D721Med (cell line): ENCODE measurements at places on chromosomes 13 and 19.

GRCh38 chr19:29495091-29495490, 30.7 kb upstream of the VSTM2B start:
- DNase-seq = no peak

DNA sequence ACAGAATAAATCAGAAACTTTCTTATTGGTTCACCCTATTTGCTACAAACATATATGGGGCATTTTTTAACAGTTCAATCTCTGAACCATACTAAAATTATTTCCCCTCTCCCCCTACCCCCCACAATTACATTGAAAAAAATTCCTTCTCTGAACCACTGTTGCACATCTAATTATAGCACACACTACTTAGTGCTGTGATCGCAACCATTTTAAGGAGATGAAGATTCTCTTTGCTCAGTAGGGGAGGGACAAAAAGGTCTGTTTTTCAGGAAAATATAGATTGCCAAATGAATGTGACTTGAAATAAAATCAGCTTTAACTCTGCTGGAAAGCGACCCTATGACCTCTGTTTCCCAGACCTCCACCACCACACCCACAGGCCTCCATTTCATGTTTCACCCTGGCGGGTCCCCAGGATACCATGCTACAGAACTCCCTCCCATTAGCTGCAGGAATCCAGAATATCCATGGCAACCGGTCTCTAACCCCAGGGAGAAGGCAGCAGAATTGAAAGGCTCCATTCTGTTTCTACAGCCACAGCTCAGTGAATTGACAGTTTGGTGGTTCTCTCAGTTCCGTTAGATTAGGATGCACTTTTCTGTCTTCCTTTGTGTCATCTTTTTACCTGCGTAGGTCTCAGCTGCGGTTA, 286.3 kb downstream of the TBC1D4 start:
- DNase-seq = no peak

GRCh38 chr13:112711528-112712265, 21.9 kb downstream of the ATP11A start:
- no peak for DNase-seq

DNA sequence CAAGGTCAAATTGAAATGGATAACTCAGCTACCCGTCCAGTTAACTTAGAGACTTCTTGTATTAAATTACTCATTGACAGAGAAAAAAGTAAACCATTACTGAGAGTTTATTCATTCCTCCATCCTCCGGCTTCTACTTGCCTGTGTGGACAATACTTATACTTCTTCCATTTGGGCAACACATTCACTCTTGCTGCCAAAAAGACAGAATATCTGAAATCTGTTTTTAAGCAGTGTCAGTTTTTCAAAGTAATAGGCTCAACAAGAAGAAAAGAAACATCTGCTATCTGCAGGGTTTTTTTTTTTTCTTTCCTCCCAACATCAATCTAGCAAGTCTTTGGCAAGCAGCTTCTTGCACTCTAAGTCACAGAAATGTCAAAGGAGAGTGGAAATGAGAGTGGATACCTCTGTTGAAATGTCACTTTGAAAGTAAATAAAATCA, 1142.8 kb downstream of the PCDH9 start:
- DNase-seq = no peak

DNA sequence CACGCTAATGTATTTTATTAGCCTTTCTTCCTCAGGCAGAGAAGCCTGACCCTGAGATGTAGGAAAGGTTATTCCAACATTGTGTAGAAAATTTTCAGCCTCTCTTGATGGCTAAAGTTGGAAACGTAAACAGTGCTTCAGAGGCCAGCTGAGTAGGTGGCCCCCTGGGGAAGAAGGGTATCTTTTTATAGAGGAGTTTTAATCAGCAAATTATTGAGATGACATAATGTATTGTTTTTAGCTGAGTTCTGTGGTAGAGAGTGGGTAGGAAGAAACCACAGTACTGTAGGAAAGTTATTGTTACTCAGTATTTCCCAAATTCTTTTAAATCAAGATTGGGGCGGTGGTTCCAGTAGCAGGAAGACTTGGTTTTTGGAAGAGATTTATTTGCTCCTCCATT, 268.8 kb downstream of the DLEU7 start:
- DNase-seq = no peak

DNA sequence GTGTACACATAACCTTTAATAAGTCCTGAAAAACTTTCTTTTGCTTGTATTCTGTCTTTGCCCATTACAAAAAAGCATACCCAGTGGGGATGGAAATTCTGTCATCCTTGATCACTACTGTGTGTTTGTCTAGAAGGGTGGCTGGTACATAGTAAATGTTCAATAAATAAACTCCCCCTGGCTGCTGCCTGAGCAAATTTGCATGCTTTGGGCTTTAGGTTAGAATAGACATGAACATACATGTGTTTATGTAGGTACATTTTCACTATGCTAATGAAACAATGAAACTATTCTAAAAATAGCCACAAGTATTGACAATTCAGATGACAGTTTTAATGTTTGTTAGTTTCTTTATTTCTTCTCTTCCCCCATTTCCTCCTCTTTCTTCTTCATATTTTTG, 36.1 kb downstream of the TNFSF13B start:
- DNase-seq = no peak

DNA sequence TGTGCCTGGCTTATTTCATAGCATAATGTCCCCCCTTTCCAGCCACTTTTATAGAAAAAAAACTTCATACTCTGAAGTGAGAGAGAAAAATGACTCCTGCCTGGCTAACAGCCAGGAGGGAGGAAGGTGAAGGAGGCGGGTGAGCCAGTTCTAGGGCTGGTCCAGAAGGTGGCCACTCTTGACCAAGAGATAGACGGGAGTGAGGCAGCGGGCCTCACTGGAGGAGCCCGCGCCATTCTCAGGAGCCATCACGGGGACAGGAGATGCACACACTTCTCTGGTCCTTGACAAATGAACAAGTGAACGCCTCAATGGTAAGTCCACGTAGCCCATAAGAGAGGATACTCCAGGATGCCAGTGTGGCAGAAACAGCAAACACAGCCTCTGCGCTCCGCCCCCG, 231.4 kb downstream of the UQCRFS1 start:
- DNase-seq = no peak
